ENCODE measurements at places on chromosomes 1 and 21.
A peak's percentile ranks its signal among the peaks of the same experiment; 100 is the strongest.

- no peak for DNase-seq
Observed at GRCh38 chr21:41900401-41900800, 21.3 kb upstream of the PRDM15 start.

DNA sequence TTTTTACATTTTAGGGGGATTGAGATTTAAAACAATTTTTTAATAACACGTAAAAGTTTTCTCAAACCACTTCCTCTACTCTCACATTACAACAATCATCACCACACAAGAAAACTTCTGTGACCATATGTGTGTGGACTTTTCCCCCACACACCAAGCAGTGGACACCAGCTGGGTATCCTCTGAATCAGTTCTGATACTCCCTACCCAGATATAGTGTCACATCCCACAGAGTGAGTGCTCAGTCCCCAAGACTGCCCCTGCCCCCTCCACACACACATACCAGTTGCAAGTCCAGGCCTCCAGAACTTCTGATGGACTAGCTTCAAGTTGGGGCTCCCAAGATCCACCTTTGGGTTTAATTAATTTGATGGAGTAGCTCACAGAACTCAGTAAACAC is 53.3 kb upstream of the QSOX1 start:
- no peak for DNase-seq

DNA sequence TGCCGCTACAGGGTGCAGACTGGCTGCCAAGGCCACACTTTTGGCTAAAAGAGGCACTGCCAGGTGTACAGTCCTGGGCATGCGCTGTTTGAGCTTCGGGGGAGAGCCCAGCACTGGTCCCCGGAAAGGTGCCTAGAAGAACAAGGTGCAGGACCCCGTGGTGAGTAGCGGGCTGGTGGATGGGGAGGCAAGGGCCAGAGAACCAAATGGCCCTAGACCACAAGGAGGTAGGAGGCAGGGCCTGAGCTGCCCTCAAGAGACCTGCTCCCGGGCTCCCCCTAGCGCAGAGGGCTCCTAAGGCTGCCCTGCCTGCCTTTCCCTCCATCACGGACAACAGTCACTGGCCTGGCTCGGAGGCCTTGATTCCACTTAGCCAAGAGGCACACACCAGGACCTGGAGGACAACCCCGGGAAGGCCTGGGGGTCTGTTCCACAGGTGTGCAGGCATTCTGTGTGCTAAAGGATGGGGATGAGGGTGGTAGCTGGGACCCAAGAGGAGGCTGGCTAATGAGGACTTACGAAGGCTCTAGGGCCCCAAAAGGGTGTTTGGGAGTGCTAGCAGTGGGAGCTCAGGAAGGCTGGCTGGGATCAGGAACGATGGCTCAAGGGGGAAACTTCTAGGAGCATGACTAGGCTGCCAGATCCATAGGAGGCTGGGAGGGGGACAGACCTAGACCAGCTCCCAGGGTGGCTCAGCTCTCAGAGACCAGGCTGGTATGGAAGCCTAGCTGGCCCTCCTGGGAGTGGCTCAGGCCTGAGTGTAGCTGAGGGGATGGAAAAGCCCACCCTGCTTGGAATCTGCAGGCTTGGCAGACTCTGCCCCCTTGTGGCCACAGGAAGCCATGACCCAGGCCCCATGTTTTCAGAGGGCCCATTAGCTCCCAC is 742 bp downstream of the ARTN start:
- DNase-seq, result peak; percentile 36

DNA sequence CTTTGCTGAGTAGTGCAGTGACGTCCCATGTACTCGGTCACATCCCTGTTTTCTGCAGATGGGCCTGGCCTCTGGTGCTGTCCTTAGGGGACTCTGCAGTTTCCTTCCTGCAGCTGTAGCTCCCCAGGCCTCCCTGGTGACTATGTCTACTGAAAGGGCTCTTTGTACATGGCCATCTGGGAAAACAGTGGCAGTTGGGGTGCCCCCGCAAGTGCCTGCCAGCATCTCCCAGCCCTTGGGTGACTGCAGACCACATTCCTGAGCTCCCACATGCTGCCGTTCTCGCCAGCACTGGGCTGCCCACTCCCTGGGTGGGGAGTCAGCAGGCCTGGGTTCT is 37.5 kb upstream of the KCNA10 start:
- DNase-seq, result no peak

DNA sequence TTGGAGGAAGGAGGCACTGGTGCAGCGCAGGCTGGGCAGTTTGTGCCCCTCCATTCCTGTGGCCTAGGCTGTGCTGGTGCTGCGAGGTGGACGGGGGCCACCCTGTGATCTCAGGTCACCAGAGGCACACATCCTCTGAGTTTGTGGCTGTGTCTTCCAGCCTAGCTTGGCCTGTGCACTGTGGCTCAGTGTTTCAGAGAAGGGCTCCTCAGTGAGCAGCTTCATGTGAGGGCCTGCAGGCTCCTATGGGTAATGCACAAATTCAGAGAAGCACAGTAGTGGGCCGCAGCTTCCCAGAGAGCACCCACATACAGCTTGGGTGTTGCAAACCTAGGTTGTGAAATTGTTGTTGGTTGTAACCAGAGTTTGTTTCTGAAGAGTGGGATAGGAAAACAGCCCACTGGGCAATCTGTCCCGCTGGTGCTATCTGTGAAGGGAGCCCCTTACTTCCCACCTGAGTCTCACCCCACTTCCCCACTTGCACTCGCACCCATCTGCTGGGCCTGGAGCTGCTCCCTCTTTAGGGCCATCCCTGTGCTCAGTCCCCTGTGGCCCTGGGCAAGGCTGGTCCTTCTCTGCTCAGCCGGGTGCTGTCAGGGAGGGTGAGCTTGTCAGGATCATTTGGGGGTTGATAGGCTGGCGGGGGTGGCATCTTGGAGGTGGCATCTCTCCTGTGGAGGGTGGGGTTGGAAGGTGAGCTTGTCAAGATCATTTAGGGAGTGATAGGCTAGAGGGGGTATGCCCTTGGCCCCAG is 30.2 kb downstream of the SNAP47 start:
- DNase-seq, result no peak

GRCh38 chr1:244395965-244396364 is 55.7 kb downstream of the ADSS2 start:
- no peak for DNase-seq

- DNase-seq, result no peak
Observed at GRCh38 chr1:155933591-155934096, 569 bp downstream of the KHDC4 start.

DNA sequence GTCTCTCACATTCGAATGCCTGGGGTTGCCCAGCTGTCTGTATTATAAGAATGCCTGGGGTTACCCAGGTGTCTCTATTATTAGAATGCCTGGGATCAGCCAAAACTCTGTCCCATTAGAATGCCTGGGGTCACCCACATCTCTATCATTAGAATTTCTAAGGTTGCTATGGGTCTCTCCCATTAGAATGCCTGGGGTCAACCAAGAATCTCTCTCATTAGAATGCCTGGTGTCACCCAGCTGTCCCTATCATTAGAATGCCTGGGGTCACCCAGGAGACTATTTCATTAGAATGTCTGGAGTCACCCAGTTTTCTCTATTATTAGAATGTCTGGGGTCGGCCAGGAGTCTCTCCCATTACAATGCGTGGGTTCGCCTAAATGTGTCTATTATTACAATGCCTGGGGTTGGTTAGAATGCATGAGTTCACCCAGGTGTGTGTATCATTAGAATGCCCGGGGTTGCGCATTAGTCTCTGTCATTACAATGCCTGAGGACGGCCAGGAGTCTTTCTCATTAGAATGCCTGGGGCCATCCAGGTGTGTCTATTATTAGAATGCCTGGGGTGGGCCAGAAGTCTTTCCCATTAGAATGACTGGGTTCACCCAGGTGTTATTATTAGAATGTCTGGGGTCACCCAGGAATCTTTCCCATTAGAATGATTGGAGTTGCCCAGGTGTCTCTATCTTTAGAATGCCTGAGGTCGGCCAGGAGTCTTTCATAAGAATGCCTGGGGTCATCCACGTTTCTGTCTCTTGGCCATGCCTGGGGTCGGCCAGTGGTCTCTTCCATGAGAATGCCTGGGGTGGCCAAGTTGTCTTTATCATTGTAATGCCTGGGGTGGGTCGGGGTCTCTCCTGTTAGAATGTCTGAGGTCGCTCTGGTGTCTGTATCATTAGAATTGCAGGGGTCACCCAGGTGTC is 59.6 kb downstream of the RNF187 start:
- DNase-seq, result no peak

DNA sequence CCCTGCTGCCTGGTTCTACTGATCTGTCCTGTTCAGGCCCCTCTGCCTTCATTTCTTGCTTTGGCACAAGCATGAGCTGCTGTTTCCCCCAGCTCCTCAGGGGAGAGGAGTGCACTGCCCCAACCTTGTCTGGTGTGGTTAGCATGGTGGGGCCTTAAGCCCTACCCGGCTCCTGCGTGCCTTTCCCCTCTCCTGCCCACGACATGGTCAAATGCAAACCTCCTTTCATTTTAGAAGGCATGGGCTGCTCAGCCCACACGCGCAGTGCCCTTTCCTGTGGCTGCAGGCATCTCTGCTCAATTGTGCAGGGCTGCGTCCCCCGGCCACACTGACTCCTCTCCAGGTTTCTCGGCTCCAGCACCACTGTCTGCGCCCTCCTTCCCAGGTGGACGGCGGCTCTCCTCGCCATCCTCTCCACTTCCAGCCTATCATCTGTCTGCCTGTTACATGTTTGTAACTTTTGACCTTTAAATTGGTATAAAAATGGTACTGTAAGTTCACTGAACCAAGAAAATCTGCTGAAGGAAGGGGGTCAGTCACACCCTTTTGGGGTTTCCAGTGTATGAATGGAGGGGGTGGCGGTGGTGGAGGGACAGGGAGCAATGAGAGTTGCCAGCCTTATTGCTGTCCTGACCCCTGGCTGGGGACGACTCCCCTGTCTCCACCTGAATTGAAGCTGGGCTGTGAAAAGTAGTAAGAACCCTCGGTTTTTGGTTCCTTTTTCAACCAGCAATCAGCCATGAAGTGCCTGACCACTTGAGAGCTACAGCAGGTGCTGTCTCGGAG is 5.1 kb downstream of the PDE9A start:
- no peak for DNase-seq

DNA sequence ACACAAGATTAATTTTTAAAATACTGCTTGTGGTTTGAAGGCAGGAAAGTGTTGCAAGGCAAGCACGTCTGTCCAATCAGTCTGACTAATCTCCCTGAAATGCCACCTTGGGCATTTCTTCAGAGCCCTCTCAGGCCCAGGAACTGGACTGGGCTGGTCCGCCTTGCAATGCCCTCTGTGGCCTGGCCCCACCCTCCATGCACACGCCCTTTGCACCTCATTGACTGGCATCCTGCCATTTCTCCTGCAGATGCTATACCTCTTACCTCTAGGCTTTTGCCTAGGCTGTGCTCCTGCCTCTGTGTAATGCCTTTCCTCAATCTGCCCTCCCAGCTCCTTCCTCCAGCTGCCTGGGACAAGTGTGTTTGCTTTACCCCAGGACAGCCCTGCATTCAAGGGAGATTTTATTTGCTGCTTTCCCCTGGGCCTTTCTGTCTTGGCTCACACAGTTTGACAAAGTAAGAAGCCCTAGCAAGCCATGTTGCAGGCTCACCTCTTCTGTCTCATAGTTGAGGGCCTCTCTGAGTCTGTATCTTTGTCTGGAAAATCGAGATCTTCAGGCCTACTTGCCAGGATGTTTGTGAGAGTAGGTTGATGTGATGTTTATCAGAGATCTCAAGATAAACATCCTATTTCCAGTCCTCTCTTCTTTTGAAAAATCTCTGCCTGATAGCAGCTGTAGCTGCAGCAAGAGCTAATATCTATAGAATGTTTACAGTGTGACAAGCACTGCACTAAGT is 149.2 kb upstream of the JUN start:
- DNase-seq, result peak; percentile 4

DNA sequence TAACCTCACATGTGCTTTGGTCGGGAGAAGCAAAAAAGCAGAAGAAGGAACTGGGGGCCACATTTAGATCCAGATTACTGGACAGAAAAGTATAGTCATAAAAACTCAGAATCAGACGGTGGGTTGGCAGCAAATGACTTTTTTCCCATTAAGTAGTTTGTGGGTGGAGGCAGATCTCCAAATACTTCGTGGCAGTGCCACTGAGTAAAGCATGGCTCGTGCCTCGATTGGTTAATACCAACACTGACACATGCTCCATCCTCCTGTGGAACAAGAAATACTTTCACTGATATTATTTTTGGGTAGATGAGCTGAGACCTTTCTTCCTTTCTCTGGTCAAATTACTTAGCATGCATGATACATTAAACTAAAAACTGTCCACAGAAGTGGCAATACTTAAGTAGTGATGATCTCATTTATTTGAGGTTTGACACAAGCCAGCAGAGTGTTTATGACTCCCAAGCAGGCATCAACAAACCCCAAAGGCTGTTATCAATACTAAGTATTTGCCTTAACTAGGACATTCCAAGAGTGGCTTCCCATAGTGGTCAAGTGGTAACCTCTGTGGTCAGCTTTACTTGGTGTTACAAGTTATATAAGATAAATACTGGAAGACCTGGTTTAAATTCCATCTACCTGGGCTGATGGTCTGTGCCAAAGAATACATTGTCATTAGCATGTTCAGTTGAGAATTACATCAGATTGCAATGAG is 500.0 kb upstream of the RUNX1 start:
- DNase-seq, result no peak

GRCh38 chr21:44053567-44053966 is 41.5 kb downstream of the TRAPPC10 start:
- no peak for DNase-seq

All from CD4-positive, alpha-beta T cell treated with Interleukin-15 for 4 hours (primary cell).